ENCODE measurements at places on chromosomes 11 and 22. TPM values are rescaled to one million over a fixed set of nuclear protein-coding genes. Genes with fewer than 3 reads are reported as not detected.

TTC38 gene
- polyA plus RNA-seq, result 14.8 TPM

FADS1 gene
- polyA plus RNA-seq, result 54.3 TPM

OR2AG2 gene
- not detected for polyA plus RNA-seq

RAPSN gene
- 0.38 TPM for polyA plus RNA-seq

ARHGEF17 gene
- 39.4 TPM for polyA plus RNA-seq

OVCH2 gene
- 0.06 TPM for polyA plus RNA-seq

MRGPRE gene
- polyA plus RNA-seq, result 0.16 TPM

LGR4 gene
- 2.3 TPM for polyA plus RNA-seq

MMP13 gene
- 0.08 TPM for polyA plus RNA-seq

SPA17 gene
- 16.4 TPM for polyA plus RNA-seq

IL17REL gene
- polyA plus RNA-seq, result 0.19 TPM

DNA sequence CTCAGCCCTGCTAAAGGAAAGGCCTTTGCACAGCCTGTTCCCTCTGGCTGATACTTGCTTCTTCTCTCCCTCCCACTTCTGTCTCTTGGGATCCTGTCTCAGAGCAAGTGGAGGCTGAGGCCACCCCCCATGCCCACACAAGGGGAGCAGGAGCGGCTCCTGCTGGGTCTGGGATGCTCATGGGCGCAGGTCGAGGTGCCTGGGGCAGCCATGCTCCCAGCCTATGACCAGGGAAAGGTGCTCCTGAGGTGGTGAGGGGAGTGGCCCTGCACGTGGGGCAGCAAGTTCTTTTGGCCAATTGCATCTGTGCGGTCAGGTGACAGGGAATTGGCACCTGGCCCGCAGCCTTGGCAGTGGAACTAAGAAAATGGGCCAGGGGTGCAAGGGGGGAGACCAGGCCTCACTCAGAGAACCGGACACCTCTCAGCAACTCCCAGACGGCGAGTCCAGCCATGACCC is 1.5 kb downstream of the MAPK11 start:
- no peak overlapping the region for H3K4me3 ChIP-seq
- peak; percentile 58 for DNase-seq
- peaks cover 27% of the 10 kb centered on the region for H3K4me1 ChIP-seq
- peaks cover 2% of the 10 kb centered on the region for H3K36me3 ChIP-seq
- no peaks in the 10 kb centered on the region for H3K27me3 ChIP-seq
- no peak overlapping the region for H3K27ac ChIP-seq

DNA sequence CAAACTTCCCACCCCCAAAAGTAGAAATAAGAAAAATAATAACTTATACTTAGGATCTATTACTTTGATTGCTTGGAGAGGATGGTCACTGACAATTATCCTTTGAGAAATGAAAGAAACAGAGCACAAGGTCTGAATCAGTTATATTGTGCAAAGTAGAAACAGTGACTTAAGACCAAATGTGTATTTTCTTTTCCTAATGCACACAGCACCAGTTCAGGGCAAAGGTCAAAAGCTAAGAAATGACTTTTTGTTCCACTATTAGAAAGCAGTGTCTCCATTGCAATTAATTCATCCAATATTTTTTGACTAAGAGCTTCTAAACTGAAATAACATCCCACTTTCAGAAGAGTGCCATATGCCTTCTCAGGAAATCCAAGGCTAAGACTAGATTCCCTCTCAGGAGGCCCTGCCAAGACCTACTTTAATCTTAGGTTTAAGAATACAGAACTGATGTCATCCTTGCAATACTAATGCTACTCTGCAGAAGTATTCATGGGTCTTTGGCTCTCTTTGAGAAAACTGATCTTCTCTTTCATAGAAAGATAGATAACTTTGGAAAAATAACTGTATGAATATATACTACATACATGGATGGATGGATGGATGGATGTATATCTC is 147.0 kb downstream of the APOL5 start:
- no peak for DNase-seq
- H3K4me1 ChIP-seq, result peaks cover 16% of the 10 kb centered on the region
- H3K27me3 ChIP-seq, result no peaks in the 10 kb centered on the region

GRCh38 chr11:10584071-10584501 is 15.6 kb upstream of the LYVE1 start:
- H3K36me3 ChIP-seq, result no peaks in the 10 kb centered on the region
- H3K4me1 ChIP-seq, result peaks cover 8% of the 10 kb centered on the region
- no peaks in the 10 kb centered on the region for H3K27me3 ChIP-seq
- H3K27ac ChIP-seq, result no peak overlapping the region
- H3K4me3 ChIP-seq, result no peak overlapping the region

DNA sequence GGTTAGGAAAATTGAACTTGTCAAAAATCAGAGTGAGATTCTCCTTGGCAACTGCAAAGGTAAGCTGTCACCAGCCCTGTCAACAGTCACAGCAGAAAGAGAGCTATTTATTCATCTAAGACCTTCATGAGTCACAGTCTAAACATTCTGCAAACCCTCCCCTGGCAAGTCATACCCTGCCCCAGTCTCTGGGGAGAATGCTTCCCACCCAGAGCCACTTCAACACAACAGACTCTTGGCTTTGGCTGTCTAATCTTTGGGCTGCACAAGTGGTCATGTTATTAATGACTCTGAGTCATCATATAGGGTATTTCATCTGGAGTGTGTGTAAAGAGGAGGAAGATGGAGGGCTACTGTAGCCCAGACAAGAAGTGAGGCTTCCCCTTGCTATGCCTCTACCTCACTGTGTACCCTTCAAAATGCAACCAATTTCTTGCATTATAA is 153.4 kb downstream of the CCDC34 start:
- no peak for DNase-seq
- no peak overlapping the region for H3K27ac ChIP-seq
- H3K4me3 ChIP-seq, result no peak overlapping the region
- H3K4me1 ChIP-seq, result peaks cover 21% of the 10 kb centered on the region
- no peaks in the 10 kb centered on the region for H3K36me3 ChIP-seq

DNA sequence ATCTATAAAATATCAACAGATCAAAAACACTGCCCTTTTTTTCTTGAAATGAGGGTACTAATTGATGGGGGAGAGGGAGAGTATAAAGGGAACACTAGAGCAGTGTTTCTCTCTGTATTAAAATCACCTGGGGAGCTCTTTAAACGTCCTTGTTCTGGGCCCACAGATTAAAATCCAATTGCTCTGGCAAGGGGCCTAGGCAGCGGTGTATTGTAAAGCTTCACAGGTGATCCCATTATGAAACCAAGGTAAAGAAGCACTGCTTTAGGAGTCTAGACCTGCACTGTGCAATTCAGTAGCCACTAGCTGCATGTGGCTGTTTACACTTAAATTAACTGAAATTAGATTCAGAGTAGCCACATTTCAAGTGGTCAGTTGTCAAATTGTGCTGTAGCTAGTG is 3.0 kb downstream of the AQP11 start:
- DNase-seq, result no peak
- H3K4me3 ChIP-seq, result no peak overlapping the region
- H3K4me1 ChIP-seq, result peaks cover 14% of the 10 kb centered on the region

DNA sequence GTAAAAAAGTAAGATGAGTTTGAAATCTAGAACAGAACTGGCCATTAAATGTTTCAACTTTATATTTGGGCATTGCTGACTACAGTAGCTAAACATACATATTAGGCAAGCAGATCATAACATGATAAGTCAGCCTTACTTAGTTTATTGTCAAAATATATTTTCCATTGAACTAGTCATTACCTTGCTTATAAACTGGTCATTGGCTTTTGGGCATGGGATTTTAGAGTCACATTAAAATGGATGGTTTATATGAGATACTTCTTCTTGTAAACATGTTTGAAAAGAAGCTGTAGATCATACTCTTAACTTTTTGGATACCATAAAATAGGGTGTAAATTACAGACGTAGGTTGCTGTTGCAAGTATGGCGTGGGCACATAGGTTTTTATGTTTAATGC is 2.7 kb downstream of the HIPK3 start:
- H3K4me3 ChIP-seq, result no peak overlapping the region
- no peaks in the 10 kb centered on the region for H3K27me3 ChIP-seq
- peaks cover 10% of the 10 kb centered on the region for H3K4me1 ChIP-seq
- DNase-seq, result peak; percentile 30
- H3K27ac ChIP-seq, result no peak overlapping the region

DNA sequence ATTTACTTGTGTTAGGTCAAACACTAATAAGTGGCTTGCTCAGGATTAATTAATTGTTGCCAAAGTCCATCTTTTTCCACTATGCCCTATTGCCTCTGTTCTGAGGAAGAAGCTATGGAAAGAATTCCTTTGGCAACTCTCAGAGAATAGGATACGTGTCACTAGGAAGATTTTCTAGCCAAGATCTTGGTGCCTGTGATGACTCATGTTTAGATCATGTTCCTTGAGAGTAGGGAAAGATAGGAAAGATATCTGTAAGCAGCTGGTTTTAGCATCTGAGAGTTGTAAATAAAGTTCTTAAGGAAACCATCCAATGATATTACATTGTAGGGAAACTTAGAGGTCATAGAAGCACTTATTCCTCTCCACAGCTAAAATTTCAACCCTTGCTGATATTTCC is 15.7 kb downstream of the SLN start:
- no peak overlapping the region for H3K27ac ChIP-seq
- no peaks in the 10 kb centered on the region for H3K27me3 ChIP-seq
- no peak overlapping the region for H3K4me3 ChIP-seq
- H3K36me3 ChIP-seq, result no peaks in the 10 kb centered on the region

- peaks cover 7% of the 10 kb centered on the region for H3K4me1 ChIP-seq
- DNase-seq, result peak; percentile 82
- peak overlapping the region; percentile 75 for H3K27ac ChIP-seq
- no peaks in the 10 kb centered on the region for H3K27me3 ChIP-seq
Observed at GRCh38 chr22:46578824-46579561, 41.2 kb upstream of the GRAMD4 start.

DNA sequence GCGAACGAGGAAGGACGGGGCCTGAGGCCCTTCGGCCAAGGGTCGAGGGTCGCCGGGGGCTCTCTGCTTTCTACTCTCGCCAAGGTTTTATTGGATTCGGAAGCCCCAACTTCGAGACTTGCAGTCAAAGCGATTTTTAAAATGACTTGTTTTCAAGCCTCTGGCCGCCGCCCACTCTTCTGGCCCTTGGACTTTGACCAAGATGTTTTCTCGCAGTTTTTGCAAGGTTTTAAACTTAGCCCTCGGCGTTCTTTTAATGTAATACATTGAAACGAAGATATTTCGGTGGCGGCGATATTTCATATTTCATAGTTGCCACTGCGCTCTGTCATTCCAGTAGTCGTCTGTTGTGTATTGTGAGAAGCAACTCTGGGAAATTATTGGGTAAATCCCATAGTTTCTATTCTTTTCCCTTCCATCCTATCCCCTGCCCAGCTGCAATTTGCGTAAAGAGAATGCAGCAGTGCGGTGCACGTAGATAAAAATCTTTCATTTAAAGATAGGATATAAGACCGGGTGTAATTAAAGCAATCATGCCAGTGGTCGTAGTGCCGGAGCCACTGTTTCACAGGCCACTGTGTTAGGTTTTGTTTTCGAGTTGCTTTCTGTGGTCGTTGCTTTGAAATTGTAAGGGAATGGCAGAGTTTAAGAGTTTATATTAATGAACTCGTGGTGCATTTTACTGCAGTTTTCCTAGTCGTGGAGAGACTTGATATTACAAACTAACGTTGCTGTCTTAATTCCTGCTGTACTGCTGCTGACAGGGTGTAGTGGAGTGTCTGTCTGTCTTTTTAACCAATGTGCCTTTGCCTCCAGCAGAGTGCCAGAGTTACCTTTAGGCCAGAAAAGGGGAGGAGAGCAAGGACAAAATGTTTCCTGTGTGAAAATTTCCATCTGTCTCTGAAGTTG is 702 bp downstream of the BIRC2 start:
- H3K4me1 ChIP-seq, result no peaks in the 10 kb centered on the region
- H3K27ac ChIP-seq, result peak overlapping the region; percentile 99
- DNase-seq, result peak; percentile 77

DNA sequence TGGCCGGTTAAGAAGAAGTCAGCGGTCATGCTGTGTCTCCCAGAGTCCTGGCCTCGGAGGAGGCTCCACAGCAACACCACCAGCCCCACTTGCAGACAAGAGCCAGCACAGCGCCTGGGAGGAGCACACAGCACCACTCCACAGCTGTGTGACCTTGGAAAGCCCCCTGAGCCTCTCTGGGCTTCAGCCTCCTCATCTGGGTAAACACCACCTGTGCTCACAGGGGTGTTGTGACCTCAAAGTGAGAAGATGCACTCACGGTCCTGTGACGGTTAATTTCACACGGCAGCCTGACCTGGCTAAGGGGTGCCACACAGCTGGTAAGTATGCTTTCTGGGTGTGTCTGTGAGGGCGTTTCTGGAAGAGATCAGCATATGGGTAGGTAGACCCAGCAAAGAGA is 54.7 kb downstream of the PHF21B start:
- no peak overlapping the region for H3K4me3 ChIP-seq
- no peaks in the 10 kb centered on the region for H3K36me3 ChIP-seq
- DNase-seq, result no peak
- no peak overlapping the region for H3K27ac ChIP-seq
- H3K4me1 ChIP-seq, result no peaks in the 10 kb centered on the region
- H3K27me3 ChIP-seq, result no peaks in the 10 kb centered on the region

GRCh38 chr22:44884968-44885805 is 124.6 kb downstream of the PHF21B start:
- no peaks in the 10 kb centered on the region for H3K4me1 ChIP-seq
- H3K36me3 ChIP-seq, result no peaks in the 10 kb centered on the region
- no peak for DNase-seq
- no peak overlapping the region for H3K27ac ChIP-seq

GRCh38 chr11:116478205-116478604 is 294.6 kb downstream of the BUD13 start:
- H3K36me3 ChIP-seq, result no peaks in the 10 kb centered on the region
- DNase-seq, result no peak
- H3K27ac ChIP-seq, result no peak overlapping the region
- no peaks in the 10 kb centered on the region for H3K27me3 ChIP-seq
- H3K4me1 ChIP-seq, result no peaks in the 10 kb centered on the region

- H3K4me3 ChIP-seq, result no peak overlapping the region
- H3K27ac ChIP-seq, result no peak overlapping the region
- H3K4me1 ChIP-seq, result no peaks in the 10 kb centered on the region
- H3K36me3 ChIP-seq, result no peaks in the 10 kb centered on the region
- no peak for DNase-seq
- no peaks in the 10 kb centered on the region for H3K27me3 ChIP-seq
Observed at GRCh38 chr11:106619320-106619990, 398.8 kb downstream of the GUCY1A2 start.
